Esophagus squamous epithelium (tissue), 5 donors: ENCODE measurements at places on chromosomes 4 and X. TPM values are rescaled to one million over a fixed set of nuclear protein-coding genes. Genes with fewer than 3 reads are reported as not detected.

GRCh38 chr4:13509442-13509841 is 25.3 kb upstream of the RAB28 start:
- no peak for DNase-seq

DNA sequence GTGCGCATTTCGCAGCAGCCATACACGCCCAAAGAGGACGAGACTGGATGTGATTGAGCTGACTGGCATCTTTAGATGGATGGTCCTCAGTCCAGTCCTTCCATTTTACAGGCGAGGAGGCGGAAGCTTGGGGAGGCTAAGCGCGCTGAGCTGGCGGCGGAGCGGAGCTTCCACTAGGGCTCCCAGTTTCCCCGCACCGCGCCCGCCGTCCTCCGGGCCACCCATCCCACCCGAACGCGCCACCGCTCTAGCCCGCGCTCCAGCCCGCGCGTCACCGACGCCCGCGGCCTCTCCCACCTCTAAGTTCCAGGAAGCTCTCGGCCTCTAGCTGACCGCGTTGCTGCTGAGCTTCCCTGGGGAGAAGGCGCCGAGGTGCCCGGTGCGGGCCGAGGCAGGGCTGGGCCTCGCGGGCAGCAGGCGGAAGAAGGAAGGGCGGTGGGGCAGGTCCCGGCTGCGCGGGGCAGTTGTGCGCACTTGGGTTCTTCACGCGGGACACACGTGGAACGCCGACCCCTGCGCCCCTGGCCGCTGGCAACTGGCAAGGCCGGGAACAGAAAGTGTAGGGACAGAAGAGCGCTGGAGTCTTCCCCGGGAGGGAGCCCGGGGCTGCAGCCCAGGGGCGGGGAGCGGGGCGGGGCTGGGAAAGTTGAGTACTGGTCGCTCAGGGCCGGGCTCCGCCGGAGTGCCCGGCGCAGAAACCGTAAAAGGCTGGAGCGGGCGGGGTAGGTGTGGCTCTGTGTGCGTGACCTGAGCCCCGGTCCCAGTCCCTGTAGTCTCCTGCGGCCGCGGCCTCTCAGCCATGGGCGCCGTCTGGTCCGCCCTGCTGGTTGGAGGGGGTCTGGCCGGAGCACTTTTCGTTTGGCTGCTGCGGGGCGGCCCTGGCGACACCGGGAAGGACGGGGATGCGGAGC is at the start of gene STBD1:
STBD1 (plus strand) TSS at position 763 of the 911 bp plus-strand sequence; CDS start at position 800, 37 bp downstream.
- DNase-seq = no peak

DNA sequence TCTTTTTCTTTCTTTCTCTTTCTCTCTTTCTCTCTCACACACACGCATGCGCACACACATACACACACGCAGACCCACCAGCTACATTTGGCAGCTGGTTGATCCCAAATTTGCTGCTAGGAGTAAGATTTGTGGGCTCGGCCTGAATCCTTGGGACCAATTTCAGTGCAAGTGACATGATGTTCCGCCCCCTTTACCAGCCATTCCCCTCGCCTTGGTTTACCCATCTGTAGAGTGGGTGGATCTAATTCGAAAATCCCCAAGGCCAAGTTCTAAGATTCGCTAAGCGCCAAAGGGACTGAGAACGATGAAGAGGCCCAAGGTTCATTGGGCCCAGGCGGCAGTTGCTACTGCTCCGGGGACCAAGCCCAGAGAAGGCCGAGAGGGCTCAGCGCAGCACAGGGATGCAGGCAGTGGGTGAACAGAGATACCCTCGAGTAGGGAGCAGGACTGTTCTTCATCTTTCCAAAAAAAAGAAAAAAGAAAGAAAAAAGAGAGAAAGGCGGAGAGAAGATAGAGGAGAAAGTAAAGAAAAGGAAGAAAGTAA is 5.8 kb downstream of the NKX3-2 start:
- no peak for DNase-seq

- no peak for DNase-seq
Observed at GRCh38 chrX:48470110-48470832, at the start of gene SLC38A5. SLC38A5 (minus strand) TSS chrX:48470260; CDS start chrX:48467924, 2,336 bp downstream.

DNA sequence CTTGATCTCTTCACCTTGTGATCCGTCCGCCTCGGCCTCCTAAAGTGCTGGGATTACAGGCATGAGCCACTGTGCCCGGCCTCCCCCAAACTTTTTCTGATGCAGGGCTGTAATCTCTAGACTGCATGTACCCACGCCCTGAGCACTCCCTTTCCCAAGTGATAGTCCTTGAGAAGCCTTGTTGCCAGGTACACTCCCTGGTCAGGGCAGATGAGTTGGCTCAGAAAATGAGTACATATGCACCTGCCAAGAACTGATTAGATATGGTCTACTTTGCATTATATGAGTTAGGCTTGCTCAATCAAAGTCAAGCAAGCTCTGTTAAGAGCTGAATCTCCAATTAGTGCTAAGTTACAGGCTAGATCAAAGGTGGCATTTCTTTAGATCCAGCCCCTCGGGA is 20.3 kb downstream of the APOO start:
- no peak for DNase-seq

GRCh38 chr4:100130491-100130890 is 59.8 kb downstream of the DDIT4L start:
- no peak for DNase-seq

The ATP8A1 gene
- 1.9 TPM for total RNA-seq
